Smooth muscle cell of bladder (primary cell): ENCODE measurements at places on chromosomes 2 and 18. TPM values are rescaled to one million over a fixed set of nuclear protein-coding genes. Genes with fewer than 3 reads are reported as not detected.

FBLN7 gene
- total RNA-seq, result 0.57 and 0.74 TPM in 2 replicates

RAB6C gene
- not detected in 2 replicates for total RNA-seq

SERPINB3 gene
- 0.28 TPM in 1 of 2 replicates, not detected in the other for total RNA-seq

ATP6V1B1 gene
- total RNA-seq, result 0.18 and 0.71 TPM in 2 replicates

CYS1 gene
- total RNA-seq, result 2.0 TPM in 2 replicates

ASXL3 gene
- 0.43 and 0.46 TPM in 2 replicates for total RNA-seq

LRRTM4 gene
- total RNA-seq, result 0.09 TPM in 1 of 2 replicates, not detected in the other

ACVR1 gene
- total RNA-seq, result 21.2 and 23.4 TPM in 2 replicates

TLX2 gene
- not detected in 2 replicates for total RNA-seq

UGT1A3 gene
- total RNA-seq, result not detected in 2 replicates

ACADL gene
- under 0.01 and 0.37 TPM in 2 replicates for total RNA-seq

WNT10A gene
- total RNA-seq, result not detected in 2 replicates

ITGB6 gene
- total RNA-seq, result not detected in 2 replicates

KCNE4 gene
- 27.2 and 43.9 TPM in 2 replicates for total RNA-seq

CRYGC gene
- not detected in 2 replicates for total RNA-seq

DSEL gene
- total RNA-seq, result 43.2 and 60.6 TPM in 2 replicates

SPTBN1 gene
- 319 and 397 TPM in 2 replicates for total RNA-seq

KCNF1 gene
- 0.14 TPM in 1 of 2 replicates, not detected in the other for total RNA-seq

SERPINB5 gene
- total RNA-seq, result 0.09 and 0.14 TPM in 2 replicates

OTX1 gene
- total RNA-seq, result 0.14 and 0.18 TPM in 2 replicates

PRKAG3 gene
- not detected in 2 replicates for total RNA-seq

ALPP gene
- not detected in 2 replicates for total RNA-seq

MDH1B gene
- 1.4 and 2.0 TPM in 2 replicates for total RNA-seq

PPP1R7 gene
- total RNA-seq, result 67.4 and 86.0 TPM in 2 replicates

MYCN gene
- not detected in 2 replicates for total RNA-seq

KCTD1 gene
- 6.5 and 6.7 TPM in 2 replicates for total RNA-seq

KRTCAP3 gene
- 0.18 TPM in 1 of 2 replicates, not detected in the other for total RNA-seq

TP53I3 gene
- 35.7 and 46.9 TPM in 2 replicates for total RNA-seq

WDR35 gene
- total RNA-seq, result 10.1 and 12.5 TPM in 2 replicates

GNLY gene
- total RNA-seq, result not detected in 2 replicates

ZBTB7C gene
- total RNA-seq, result under 0.01 TPM in 2 replicates

VWA3B gene
- under 0.01 and 0.09 TPM in 2 replicates for total RNA-seq

ARHGEF4 gene
- 4.8 and 6.4 TPM in 2 replicates for total RNA-seq

IL36RN gene
- total RNA-seq, result 0.09 TPM in 1 of 2 replicates, not detected in the other

CNDP1 gene
- total RNA-seq, result not detected in 2 replicates

PRSS56 gene
- not detected in 2 replicates for total RNA-seq

C2orf81 gene
- 0.57 and 0.83 TPM in 2 replicates for total RNA-seq

CD207 gene
- not detected in 2 replicates for total RNA-seq

PLCD4 gene
- 1.8 TPM in 2 replicates for total RNA-seq

LRATD1 gene
- total RNA-seq, result 0.09 and 0.28 TPM in 2 replicates

CXCR1 gene
- not detected in 2 replicates for total RNA-seq

SIX3 gene
- total RNA-seq, result not detected in 2 replicates

RNF144A gene
- total RNA-seq, result 1.1 and 2.8 TPM in 2 replicates

ST8SIA3 gene
- not detected in 2 replicates for total RNA-seq

RTP5 gene
- not detected in 2 replicates for total RNA-seq

ASPRV1 gene
- total RNA-seq, result 0.14 and 0.28 TPM in 2 replicates

GALNT5 gene
- total RNA-seq, result 26.9 and 28.8 TPM in 2 replicates

DSG3 gene
- under 0.01 and 0.28 TPM in 2 replicates for total RNA-seq

LHCGR gene
- total RNA-seq, result not detected in 2 replicates

FAM161A gene
- 1.00 and 1.9 TPM in 2 replicates for total RNA-seq
